ENCODE measurements at places on chromosomes 6 and 20.

- no peak for DNase-seq
Measured at GRCh38 chr6:3208098-3208774, 19.2 kb downstream of the TUBB2B start.

DNA sequence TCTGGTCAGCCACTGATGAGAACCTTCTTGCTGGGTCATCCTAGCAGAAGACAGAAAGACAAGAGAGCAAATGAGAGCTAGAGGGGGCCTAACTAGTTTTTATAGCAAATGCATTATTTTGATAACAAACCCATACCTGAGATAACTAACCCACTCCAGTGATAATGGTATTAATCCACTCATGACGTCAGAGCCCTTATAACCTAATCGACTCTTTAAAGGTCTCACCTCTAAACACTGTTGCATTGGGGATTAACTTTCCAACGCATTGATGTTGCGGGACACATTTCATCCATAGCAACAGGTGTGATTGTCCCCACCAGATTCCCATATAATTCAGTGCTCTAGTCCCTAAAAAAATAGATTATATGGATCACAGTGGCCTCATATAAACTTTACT, 312.1 kb downstream of the HTR1B start:
- no peak for DNase-seq

DNA sequence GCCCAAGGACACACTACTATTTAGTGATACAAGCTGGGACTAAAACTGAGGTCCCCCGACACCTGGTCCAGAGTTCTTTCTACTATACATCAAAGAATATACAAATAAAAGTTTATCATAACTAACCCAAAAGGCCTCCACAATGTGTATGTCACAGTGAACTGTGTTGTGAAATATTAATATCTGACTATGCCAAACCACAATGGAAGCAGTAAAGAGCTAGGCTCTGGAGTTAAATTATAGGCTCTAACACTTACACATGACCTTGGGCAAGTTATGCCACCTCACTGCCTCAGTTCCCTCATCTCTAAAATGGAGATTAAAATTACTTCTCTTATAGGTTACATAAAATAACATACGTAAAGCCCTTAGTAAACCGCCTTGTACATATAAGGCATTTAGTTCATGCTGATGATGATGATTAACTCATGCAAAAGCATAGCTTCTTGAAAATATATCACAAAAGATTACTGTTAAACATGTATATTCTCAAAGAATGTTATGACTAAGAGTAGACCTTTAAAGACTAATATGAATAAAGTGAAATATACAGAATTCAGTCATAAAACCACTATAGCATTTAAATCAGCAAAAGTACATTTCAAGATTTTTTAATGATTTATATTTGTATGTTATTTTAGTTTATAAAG, 5.7 kb downstream of the SUPT3H start:
- no peak for DNase-seq

- no peak for DNase-seq
Measured at GRCh38 chr6:89793586-89793985, 26.0 kb downstream of the MDN1 start.

GRCh38 chr20:20391766-20392165, 23.9 kb downstream of the INSM1 start:
- no peak for DNase-seq

DNA sequence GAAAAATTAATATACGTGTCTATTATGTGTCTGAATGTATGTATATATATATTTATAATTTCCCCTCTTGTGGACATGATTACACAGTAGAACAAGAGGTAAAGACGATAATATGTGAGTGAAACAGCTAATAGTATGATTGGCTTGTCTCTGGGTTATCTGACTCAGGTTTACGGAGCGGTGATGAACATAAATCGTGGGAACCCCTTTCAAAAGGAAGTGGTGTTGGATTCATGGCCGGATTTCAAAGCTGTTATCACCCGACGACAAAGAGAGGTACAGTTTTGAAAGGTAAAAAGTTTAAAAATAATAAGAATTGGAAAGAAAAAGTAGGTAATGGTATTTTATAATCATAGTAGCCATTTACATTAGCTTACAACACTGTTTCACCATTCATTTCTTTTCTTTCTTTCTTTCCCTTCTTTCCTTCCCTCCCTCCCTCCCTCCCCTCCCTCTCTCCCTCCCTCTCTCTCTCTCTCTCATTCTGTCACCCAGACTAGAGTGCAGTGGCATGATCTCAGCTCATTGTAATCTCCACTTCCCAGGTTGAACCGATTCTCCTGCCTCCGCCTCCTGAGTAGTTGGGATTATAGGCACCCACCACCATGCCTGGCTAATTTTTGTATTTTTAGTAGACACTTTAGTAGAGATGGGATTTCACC, 15.9 kb downstream of the GLYATL3 start:
- no peak for DNase-seq
